ENCODE measurements at places on chromosomes 7 and 10. TPM values are rescaled to one million over a fixed set of nuclear protein-coding genes. Genes with fewer than 3 reads are reported as not detected.

Gene AP3M1
- 34.7 TPM for total RNA-seq

Gene ACBD7
- 5.2 TPM for total RNA-seq

Gene MCM10
- total RNA-seq: 4.5 TPM

Gene NUTM2E
- total RNA-seq: not detected

Gene CRHR2
- total RNA-seq: 0.16 TPM

Gene TEX47
- total RNA-seq: not detected

Gene VAX1
- not detected for total RNA-seq

Gene TRIM74
- total RNA-seq: not detected

Gene PDK4
- 16.4 TPM for total RNA-seq

Gene TRPV6
- total RNA-seq: 0.74 TPM

Gene MYL10
- 0.63 TPM for total RNA-seq

Gene KCNH2
- total RNA-seq: 9.9 TPM

Gene TASOR2
- total RNA-seq: 141 TPM

Gene TMEM273
- total RNA-seq: 14.4 TPM

Gene ZNF365
- 0.85 TPM for total RNA-seq

Gene STEAP1B
- 3.2 TPM for total RNA-seq

Gene PIK3AP1
- 6.6 TPM for total RNA-seq

Gene CNNM1
- 1.6 TPM for total RNA-seq

Gene TMEM229A
- total RNA-seq: 2.0 TPM

Gene MRM2
- total RNA-seq: 10.3 TPM

Gene CUZD1
- total RNA-seq: 0.63 TPM

Gene VWC2
- total RNA-seq: 0.11 TPM

Gene P4HA1
- total RNA-seq: 143 TPM

Gene NUTM2B
- 0.21 TPM for total RNA-seq

Gene RHOBTB1
- total RNA-seq: 45.8 TPM

Gene CTTNBP2
- 13.1 TPM for total RNA-seq

Gene RAB19
- 1.7 TPM for total RNA-seq

Gene NANOS1
- 2.2 TPM for total RNA-seq

Gene PRLHR
- total RNA-seq: 0.48 TPM

Data from urinary bladder (tissue), 4 donors.